ENCODE measurements at places on chromosomes 16 and 17.

DNA sequence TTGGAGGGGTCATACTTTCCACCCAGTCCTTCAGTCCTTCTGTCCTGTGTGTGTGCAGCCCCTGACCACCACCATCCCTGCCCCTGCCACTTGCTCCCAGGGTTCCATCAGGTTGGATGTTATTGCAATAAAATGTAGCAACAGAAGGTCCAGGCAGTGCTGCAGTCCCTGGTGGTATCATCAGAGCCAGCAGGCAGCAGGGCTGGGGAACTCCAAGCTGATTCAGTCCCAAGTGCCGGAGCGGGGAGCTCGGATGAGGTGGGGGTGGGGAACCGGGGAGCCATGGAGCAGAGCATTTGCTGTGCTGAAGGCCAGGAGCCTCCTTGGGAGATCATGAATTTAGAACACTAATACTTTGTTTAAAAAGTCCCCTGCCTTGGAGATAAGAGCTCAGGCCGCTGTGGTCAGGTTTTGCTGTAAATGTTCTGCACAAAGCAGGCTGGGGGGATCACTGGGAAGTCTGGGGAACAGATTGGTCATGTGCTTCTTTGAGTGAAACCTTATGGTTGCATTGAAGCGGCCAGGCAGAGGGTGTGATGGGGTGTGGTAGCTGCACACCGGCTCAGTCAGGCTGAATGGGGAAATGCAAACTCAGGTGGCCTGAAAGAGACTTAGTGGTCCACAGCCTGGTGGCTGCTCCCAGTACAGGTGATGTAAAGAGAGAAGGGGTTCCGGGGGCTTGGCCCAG is 225.9 kb downstream of the SEC14L1 start:
- DNase-seq, result no peak

- peak; percentile 4 for DNase-seq
Measured at GRCh38 chr16:78122774-78123315, 23.4 kb downstream of the WWOX start.

DNA sequence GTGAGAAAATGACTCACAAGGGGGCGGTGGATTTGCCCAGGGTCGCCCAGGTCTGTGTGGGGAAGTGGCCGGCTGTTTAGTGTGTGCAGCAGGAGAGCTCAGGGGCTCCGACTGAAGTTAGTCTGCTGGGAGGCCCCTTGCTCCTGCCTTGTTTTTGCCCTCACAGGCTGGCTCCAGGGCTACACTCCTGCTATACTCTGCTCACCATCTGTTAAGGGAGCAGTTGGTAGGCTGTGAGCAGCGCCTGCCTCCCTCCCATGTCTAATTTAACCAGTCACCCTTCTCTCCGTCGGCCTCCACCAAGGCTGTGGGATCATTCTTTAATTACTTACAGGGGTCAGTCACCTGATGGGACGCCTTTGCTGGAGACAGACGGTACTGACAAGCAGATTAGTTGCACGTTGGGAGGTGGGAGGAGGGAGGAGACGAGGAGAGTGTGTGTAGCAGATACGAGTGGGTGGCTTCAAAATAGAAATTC is 35.5 kb downstream of the KSR1 start:
- DNase-seq, result no peak

DNA sequence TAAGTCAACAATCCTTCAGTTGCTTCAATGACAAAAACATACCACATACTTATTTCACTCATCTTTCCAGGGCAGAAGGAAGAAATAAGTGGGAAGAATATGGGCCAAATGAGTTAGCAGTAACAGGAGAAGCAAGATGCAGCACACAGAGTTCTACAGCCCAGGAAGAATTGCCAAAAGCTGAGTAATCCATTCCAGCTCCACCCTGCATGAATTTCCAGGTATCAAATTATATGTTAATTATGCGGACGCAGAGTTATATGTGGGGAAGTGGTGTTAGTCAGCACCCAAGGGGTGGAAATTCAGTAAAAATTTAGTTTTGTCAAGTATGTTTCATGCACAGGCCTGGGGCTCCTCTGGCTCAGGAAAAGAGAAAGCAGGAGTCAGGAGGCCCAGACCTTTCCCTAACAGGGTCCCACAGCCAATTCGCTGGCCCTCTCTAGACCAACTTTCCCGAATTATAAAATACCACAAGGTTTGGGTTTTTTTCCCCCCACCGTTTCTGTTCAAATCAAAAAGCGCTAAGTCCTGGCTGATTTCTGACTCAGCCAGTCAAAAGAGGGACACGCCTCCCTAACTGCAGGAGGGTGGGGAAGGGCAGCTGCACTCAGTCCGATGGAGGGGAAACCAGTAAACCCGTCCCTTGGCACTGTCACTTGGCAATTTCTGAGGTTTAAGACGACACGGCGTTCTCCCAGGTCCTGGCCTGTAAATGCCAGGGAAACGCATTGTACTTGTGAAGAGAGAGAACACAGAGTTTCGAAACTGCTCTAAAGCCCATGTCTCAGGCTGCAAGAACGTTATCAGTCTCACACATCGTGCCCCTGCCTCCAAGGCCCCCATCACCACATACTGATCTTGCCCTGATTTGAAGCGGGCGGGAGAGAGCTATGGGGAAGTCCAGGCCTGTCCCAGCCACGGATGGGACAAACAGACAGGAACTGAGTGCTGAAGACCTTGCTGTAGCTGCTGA is 58.1 kb downstream of the ZFHX3 start:
- no peak for DNase-seq

GRCh38 chr17:34633351-34633750 is 54.0 kb downstream of the TMEM132E start:
- DNase-seq, result no peak

DNA sequence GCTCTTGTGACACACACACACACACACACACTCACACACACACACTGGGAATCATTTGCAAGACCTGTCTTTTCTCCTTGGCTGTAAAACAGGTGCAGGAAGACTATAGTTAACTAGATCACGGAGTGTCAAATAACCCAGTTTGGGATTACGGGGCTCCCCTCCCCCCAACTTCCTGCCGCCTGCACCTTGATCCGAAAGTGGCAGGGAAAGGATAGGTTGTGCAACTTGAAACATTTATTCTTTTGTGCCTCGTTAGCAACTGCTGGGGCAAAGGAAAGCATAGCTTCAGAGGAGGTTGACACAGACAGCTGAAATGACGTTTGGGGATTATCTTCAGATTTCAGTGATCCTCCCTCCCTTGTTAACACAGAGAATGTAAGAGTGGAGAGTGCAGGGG is 149.5 kb downstream of the NTN1 start:
- DNase-seq, result no peak

GRCh38 chr16:9300252-9300651 is 208.8 kb downstream of the HAPSTR1 start:
- DNase-seq, result no peak

GRCh38 chr16:47973552-47973951 is 182.2 kb downstream of the ABCC12 start:
- DNase-seq, result no peak

- no peak for DNase-seq
Measured at GRCh38 chr16:81939164-81940056, 71.9 kb downstream of the SDR42E1 start.

GRCh38 chr16:70757183-70757582 is 43.8 kb downstream of the VAC14 start:
- DNase-seq, result no peak

GRCh38 chr17:42475835-42476234 is 17.2 kb downstream of the ATP6V0A1 start:
- DNase-seq, result no peak
